ENCODE measurements at places on chromosomes 16 and 17.

GRCh38 chr17:7318121-7318860 lies 3.1 kb upstream of the GPS2 start:
- H3K4me3 ChIP-seq: no peak overlapping the region
- peaks cover 19% of the 10 kb centered on the region for H3K4me1 ChIP-seq
- H3K36me3 ChIP-seq: peaks cover 43% of the 10 kb centered on the region
- DNase-seq: no peak

DNA sequence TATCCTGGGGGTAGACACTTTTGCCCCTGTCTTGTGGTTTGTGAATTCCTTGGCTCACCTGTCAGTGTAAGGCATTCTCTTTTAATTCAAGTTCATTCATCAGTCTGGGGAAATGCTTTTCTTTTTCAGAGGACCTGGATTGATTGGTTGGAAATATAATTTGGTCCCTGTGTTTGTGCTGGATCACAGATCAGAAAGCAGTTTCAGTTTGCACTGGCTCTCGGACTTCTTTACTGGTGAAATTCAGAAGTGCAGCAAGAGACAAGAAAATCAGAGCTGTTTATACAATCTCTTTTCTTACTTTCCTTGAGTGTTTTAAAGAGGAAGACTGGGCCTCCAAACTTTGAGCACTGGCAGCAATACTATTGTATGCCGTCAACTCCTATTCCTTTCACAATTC lies 161.8 kb upstream of the KCNJ16 start:
- no peaks in the 10 kb centered on the region for H3K4me1 ChIP-seq
- no peaks in the 10 kb centered on the region for H3K27me3 ChIP-seq
- no peak overlapping the region for H3K4me3 ChIP-seq
- no peak overlapping the region for H3K27ac ChIP-seq
- no peaks in the 10 kb centered on the region for H3K36me3 ChIP-seq

DNA sequence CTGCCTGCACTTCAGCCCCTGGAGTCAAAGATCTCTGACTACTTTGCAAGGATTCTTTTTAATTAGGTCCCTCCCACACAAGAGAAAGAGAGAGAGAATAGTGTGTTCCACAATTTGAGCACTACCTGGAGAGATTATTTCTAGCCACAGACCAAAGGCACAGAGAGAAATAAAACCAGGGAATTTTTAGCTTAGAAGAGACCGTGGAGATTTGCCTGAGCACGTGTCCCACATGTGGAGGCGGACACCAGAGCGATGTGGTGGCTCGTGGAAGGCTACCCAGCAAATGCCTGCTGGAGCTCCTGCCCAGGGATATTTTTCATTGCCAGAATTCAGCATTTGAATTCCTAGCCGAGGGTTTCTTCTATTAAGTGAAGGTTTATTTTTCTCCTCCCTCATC lies 50.6 kb downstream of the MGAT5B start:
- H3K4me1 ChIP-seq: no peaks in the 10 kb centered on the region
- peaks cover 9% of the 10 kb centered on the region for H3K27me3 ChIP-seq
- H3K36me3 ChIP-seq: no peaks in the 10 kb centered on the region
- H3K27ac ChIP-seq: no peak overlapping the region
- DNase-seq: no peak

DNA sequence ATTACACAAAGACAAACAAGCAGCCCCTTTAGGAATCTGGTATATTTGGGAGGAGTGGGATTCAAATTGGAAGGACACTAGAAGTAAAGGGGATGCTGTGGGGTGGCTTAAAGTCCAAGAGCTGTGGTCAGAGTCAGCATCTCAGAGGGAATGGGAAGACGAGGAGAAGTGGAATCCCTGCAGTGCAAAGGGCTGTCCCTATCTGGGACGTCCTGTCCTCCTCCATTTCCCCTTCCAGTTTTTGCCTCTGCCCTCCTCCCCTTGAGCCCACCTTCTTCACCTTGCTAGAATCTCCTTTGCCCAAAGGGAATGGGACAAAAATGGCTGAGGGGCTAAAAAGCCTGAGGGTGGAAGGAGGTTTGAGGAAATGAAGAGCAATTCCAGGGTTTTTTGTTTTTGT lies 4.2 kb upstream of the PLXDC1 start:
- no peak for DNase-seq
- peaks cover 29% of the 10 kb centered on the region for H3K4me1 ChIP-seq
- H3K36me3 ChIP-seq: no peaks in the 10 kb centered on the region
- peaks cover 28% of the 10 kb centered on the region for H3K27me3 ChIP-seq
- no peak overlapping the region for H3K27ac ChIP-seq
- no peak overlapping the region for H3K4me3 ChIP-seq

DNA sequence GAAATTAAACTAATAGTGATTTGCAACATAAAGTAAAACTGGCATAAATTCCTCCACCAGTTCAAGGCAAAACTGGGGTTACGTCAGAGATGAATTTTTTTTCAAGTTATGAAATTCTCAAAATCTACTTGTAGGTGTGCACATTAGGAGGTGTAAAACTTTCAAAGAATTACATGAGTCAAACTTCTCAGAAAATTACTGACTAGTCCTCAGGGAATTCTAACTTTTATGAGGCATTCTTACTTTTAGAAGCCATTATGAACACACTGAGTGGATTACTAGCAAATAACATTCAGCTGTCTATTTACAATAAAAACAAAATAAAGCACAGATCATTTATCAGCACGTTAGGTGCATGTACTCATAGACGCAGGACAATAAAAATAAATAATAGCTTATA lies 348.7 kb downstream of the CDH11 start:
- DNase-seq: no peak
- no peaks in the 10 kb centered on the region for H3K4me1 ChIP-seq
- H3K27me3 ChIP-seq: no peaks in the 10 kb centered on the region
- H3K27ac ChIP-seq: no peak overlapping the region
- H3K4me3 ChIP-seq: no peak overlapping the region

- no peak overlapping the region for H3K4me3 ChIP-seq
- no peak overlapping the region for H3K27ac ChIP-seq
- H3K4me1 ChIP-seq: no peaks in the 10 kb centered on the region
- no peaks in the 10 kb centered on the region for H3K36me3 ChIP-seq
- H3K27me3 ChIP-seq: peaks cover 8% of the 10 kb centered on the region
These were observed 223.6 kb upstream of the CIBAR2 start for GRCh38 chr16:85335584-85336491.

GRCh38 chr17:33072421-33073161 lies 80.9 kb downstream of the SPACA3 start:
- H3K27me3 ChIP-seq: peaks cover 14% of the 10 kb centered on the region
- H3K27ac ChIP-seq: no peak overlapping the region
- DNase-seq: no peak
- no peaks in the 10 kb centered on the region for H3K4me1 ChIP-seq

DNA sequence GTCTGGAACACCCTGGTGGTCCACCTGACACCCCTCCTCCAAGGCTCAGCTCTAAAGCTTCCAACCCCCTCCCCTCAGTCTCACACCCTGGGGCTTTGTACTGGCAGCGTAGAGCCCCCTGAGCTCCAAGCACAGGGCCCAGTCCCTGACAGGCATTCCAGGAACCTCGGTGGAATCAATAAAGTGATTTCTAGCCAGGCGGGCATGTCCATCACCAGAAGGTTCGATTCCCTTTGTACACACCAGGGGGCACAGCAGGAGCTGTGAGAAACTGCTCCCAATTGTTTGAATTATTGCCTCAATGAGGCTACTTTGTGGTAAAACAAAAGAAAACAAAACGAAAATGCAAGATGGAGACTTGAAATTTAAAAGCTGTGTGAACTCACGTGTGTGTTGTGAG lies 51.8 kb downstream of the SMPD3 start:
- DNase-seq: peak; percentile 41
- no peak overlapping the region for H3K27ac ChIP-seq
- peaks cover 14% of the 10 kb centered on the region for H3K4me1 ChIP-seq
- peaks cover 25% of the 10 kb centered on the region for H3K27me3 ChIP-seq

DNA sequence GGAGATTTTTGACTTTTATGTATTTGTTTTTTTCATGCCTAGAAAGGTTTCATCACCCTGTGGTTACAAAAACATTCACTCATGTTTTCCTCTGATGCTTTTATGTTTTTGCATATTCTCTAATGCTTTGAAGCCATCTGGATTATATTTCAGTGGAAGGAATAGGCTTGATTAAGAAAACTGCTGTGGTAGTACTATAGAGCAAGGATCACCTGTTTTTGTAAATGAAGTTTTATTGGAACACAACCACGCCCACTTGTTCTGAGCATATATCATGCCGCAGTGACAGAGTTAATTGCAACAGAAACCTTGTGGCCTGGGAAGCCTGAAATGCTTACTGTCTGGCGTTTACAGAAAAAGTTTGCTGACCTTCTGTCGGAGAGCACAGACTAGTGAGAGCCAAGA lies 11.5 kb downstream of the COX10 start:
- DNase-seq: no peak
- peak overlapping the region; percentile 78 for H3K27ac ChIP-seq
- H3K4me3 ChIP-seq: no peak overlapping the region
- peaks cover 43% of the 10 kb centered on the region for H3K36me3 ChIP-seq
- peaks cover 46% of the 10 kb centered on the region for H3K4me1 ChIP-seq

DNA sequence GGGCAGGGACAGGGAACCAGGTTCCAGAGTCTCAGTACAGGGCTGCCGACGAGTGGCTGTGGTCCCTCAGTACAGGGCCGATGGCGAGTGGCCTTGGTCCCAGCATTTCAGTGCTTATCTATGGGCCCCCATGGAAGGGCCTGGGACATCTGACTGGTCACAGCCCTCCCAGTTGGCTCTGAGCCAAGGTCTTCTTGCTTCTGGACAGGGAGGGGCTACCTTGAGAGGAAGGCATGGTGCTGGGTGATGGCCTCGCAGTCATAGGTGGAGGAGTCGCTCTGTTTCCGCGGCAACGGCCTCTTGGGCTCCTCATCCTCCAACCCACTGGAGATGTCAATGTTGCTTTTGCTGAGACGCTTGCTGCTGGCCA lies 32.5 kb downstream of the PIMREG start:
- H3K4me3 ChIP-seq: no peak overlapping the region
- no peaks in the 10 kb centered on the region for H3K27me3 ChIP-seq
- no peaks in the 10 kb centered on the region for H3K36me3 ChIP-seq
- H3K4me1 ChIP-seq: no peaks in the 10 kb centered on the region

GRCh38 chr17:791829-792228 lies 9.7 kb downstream of the MRM3 start:
- peaks cover 15% of the 10 kb centered on the region for H3K36me3 ChIP-seq
- no peak overlapping the region for H3K4me3 ChIP-seq
- H3K27ac ChIP-seq: no peak overlapping the region
- no peaks in the 10 kb centered on the region for H3K27me3 ChIP-seq
- peaks cover 6% of the 10 kb centered on the region for H3K4me1 ChIP-seq

- H3K4me3 ChIP-seq: no peak overlapping the region
- no peak for DNase-seq
- H3K27me3 ChIP-seq: no peaks in the 10 kb centered on the region
- H3K4me1 ChIP-seq: no peaks in the 10 kb centered on the region
These were observed 423.0 kb upstream of the PSMD7 start for GRCh38 chr16:73873643-73874042.

- peaks cover 14% of the 10 kb centered on the region for H3K36me3 ChIP-seq
- no peaks in the 10 kb centered on the region for H3K27me3 ChIP-seq
- peaks cover 30% of the 10 kb centered on the region for H3K4me1 ChIP-seq
- DNase-seq: peak; percentile 71
- H3K27ac ChIP-seq: no peak overlapping the region
These were observed 23.8 kb downstream of the DEXI start for GRCh38 chr16:10918294-10919002.

DNA sequence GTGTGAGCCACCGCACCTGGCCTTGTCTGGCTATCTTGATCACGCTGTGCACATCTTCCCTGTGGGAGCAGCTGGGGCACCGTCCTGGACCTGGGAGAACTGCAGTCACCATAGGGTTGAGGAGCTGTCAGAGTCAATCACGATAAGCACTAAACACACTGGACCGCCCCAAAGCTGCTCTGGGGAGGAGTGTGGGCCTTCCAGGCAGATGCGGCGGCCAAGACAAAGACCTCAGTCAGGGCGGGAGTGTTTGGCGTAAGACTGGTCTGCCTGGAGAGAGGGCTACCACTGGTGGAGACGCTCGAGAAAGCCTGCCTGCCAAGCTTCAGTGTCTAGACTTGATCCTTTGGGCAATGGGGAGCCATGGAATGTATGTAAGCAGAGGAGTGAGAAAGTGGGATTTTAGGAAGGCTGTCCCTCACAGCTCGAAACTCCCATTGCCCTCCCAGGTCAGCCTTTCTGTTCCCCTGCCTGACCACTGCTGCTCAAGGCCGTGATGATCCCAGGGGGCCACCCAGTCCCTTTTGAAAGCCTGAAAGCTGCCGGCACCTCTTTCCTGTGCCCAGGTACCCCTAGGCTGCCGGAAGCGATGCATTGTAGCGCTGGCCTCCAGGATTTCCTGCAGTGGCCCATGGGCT lies 29.3 kb upstream of the CIBAR2 start:
- H3K4me3 ChIP-seq: no peak overlapping the region
- H3K4me1 ChIP-seq: no peaks in the 10 kb centered on the region
- peaks cover 15% of the 10 kb centered on the region for H3K27me3 ChIP-seq
- H3K27ac ChIP-seq: no peak overlapping the region
- no peak for DNase-seq

GRCh38 chr16:4709481-4709880 lies 16.1 kb downstream of the NUDT16L1 start:
- H3K36me3 ChIP-seq: peaks cover 16% of the 10 kb centered on the region
- H3K4me1 ChIP-seq: no peaks in the 10 kb centered on the region
- H3K27me3 ChIP-seq: no peaks in the 10 kb centered on the region
- no peak overlapping the region for H3K4me3 ChIP-seq
- DNase-seq: no peak
- H3K27ac ChIP-seq: no peak overlapping the region

GRCh38 chr17:27494192-27495091 lies 38.2 kb downstream of the KSR1 start:
- no peak for DNase-seq
- H3K4me3 ChIP-seq: no peak overlapping the region
- H3K27me3 ChIP-seq: no peaks in the 10 kb centered on the region
- H3K4me1 ChIP-seq: peaks cover 76% of the 10 kb centered on the region

- peaks cover 9% of the 10 kb centered on the region for H3K27me3 ChIP-seq
- H3K36me3 ChIP-seq: peaks cover 6% of the 10 kb centered on the region
- H3K4me1 ChIP-seq: peaks cover 8% of the 10 kb centered on the region
- no peak for DNase-seq
- H3K27ac ChIP-seq: no peak overlapping the region
- H3K4me3 ChIP-seq: peak overlapping the region; percentile 53
These were observed 760 bp upstream of the LMF1 start for GRCh38 chr16:971582-971905.

DNA sequence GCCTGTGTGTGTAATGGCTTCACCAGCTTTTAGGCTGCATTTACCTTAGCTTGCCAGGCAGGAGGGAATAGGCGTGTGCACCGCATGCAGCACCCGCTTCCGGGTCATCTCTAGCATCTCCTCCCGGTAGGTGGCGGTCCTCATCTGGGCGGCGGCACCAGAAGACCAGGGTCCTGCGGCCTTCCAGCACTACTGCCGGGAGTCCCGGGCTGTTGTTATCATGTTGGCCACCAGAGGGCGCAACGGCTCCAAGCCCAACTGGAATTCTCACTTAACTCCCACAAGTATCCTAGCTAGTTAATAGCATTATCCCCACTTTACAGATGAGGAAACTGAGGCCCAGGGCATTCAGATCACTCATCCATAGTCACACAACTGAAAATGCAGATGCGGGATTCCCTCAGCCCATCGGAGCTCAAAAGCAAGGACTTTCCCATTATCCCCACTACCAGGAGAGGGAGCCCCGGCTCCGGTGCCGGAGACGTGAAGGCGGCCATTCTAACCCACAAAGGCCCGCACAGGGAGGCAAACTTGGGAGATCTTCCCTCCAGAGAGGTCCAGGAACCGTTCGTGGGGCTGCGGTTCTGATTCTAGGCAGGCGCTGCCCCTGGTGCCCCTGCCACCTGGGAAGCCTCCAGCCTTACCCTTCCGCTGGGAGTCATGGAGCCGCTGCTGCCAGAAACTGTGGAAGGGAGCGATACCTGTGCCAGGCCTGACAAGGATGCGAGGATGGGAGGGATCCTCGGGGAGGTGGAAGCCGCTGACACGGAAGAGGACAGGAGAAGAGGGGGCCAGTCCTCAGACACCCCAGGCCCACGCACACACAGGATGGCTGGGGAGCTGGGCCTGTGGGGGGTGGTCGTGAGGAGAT lies 23.9 kb downstream of the LGALS9 start:
- H3K4me3 ChIP-seq: no peak overlapping the region
- H3K4me1 ChIP-seq: peaks cover 13% of the 10 kb centered on the region
- peak; percentile 49 for DNase-seq
- H3K27ac ChIP-seq: no peak overlapping the region

All from activated T-helper 1 cell treated with anti-CD3 and anti-CD28 coated beads, Interleukin-12 subunit alpha, Interleukin-12 subunit beta, Interleukin-2, Interleukin-4 antibody, amounts not matched to agents 30 ng/mL and 10 ng/mL and 1 ng/mL, durations not matched to agents 14 hours and 24 hours and 36 hours (primary cell).